Breast epithelium (tissue), 4 donors: ENCODE measurements at places on chromosomes 2 and 18. TPM values are rescaled to one million over a fixed set of nuclear protein-coding genes. Genes with fewer than 3 reads are reported as not detected.

- DNase-seq = no peak
These were observed 81.1 kb downstream of the TRABD2A start for GRCh38 chr2:84799772-84800171.

DNA sequence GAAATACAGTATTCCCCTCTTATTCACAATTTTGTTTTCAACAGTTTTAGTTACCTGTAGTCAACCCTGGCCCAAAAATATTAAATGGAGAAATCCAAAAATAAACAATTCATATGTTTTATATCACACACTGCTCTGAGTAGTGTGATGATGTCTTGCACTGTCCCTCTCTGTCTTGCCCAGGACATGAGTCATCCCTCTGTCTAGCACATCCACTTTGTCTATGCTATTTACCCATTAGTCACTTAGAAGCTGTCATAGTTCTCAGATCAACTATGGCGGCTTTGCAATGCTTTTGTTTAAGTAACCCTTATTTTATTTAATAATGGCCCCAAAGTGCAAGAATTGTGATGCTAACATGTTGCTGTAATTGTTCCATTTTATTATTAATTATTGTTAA is 380.6 kb upstream of the REG3G start:
- DNase-seq = no peak

GRCh38 chr2:40797120-40797519 is 345.2 kb upstream of the SLC8A1 start:
- DNase-seq = no peak

DNA sequence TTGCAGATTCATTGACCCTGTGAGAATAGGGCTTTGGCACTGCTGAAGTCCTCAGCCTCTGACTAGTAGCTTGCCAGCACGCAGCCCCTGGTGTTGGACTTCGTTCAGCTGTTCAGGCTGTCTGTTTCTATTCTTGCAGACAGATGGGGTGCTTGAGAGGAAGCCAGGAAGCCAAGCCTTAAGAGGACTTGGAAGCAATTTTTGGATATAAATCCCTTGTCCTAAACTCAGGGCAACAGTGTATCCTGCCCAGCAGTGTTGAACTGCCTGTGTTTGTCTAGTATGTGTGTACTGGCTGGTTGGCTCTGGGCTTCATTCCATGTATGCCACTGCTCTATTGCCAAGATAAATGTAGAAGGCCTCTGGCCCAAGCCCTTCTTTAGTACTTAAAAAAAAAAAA is 108.6 kb downstream of the COMMD1 start:
- peak; percentile 84 for DNase-seq

GRCh38 chr18:3367491-3368091 is 82.4 kb upstream of the TGIF1 start:
- DNase-seq = no peak

DNA sequence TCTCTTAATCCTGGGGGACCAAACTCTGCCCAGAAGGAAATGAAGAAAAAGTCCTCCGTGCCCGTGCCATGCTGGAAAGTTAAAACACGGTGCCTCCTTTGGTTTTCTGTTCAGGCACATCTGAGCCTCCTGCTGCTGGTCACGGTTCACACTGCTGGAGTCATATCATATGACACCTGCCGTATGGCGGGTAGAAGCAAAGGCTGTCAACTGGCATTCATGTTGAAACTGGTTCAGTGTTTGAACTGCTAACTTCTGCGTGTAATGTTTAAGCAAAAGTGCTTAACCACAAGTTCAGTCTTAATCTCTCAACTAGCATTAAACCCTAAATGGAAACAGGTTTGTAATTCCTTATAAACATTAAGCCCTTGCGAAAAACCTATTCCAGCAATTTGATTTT is 3.1 kb downstream of the STK39 start:
- DNase-seq = no peak

The WIPF1 gene
- total RNA-seq = 17.6 TPM

DNA sequence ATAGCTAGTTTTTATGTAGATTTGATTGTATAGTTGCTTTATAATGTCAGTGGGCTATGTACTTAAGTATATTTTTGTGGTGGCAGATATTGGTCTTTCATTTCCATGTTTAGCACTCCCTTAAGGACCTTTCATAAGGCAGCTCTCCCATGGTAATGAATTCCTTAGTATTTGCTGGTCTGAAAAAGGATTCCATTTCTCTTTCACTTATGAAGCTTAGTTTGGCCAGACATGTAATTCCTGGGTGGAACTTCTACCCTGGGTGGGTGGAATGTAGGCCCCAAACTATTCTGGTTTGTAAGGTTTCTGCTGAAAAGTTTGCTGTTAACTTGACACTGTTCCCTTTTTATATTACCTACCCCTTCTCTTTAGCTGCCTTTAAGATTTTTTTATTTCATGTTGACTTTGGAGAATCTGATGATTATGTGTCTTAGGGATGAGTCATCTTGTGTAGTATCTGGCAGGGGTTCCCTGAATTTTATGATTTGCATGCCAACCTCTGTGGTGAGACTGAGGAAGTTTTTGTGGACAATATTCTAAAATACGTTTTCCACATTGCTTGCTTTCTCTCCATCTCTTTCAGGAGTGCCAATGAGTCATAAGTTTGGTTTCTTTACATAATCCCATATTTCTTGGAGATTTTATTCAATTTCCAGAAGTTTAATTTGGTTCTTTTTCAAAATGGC is 65.4 kb upstream of the VRK2 start:
- DNase-seq = no peak

The KLF7 gene
- total RNA-seq = 21.0 TPM

The TET3 gene
- total RNA-seq = 13.2 TPM

- DNase-seq = no peak
These were observed 221.9 kb downstream of the HDAC4 start for GRCh38 chr2:239178954-239179353.

- DNase-seq = no peak
These were observed 109.9 kb upstream of the RAB27B start for GRCh38 chr18:54718408-54718773.

- DNase-seq = no peak
These were observed 7.3 kb downstream of the ALPP start for GRCh38 chr2:232385660-232386489.

The STAT4 gene
- 5.9 TPM for total RNA-seq

The ANKRD30BL gene
- total RNA-seq = 1.5 TPM
